Sigmoid colon (tissue), 7 donors: ENCODE measurements at places on chromosomes 12 and 14. TPM values are rescaled to one million over a fixed set of nuclear protein-coding genes. Genes with fewer than 3 reads are reported as not detected.

NFKBIA gene
- 263 TPM for total RNA-seq

PLXNC1 gene
- 9.6 TPM for total RNA-seq

DNA sequence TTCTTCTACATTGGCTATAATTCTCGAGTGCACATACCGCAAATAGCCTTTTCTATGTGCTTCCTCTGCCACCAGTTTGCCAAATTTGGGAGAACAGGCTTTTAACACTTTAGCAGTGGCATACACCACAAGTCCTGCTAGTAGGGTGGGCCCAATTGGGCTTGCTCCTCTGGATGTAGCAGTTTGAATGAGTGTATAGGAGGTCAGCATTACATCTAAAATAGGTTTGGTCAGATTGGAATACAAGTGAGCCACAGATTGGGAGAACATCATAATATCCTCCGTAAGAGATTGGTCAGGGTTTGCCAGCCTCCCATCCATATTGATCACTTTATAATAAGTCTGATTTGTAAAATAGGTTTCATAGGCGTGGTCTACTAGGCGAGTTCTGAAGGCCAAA is 902 bp downstream of the ABCD2 start:
- no peaks in the 10 kb centered on the region for H3K27me3 ChIP-seq
- peak overlapping the region; percentile 57 for H3K4me3 ChIP-seq
- H3K4me1 ChIP-seq: no peaks in the 10 kb centered on the region

- H3K4me3 ChIP-seq: no peak overlapping the region
- no peaks in the 10 kb centered on the region for H3K27me3 ChIP-seq
- no peak for DNase-seq
- H3K36me3 ChIP-seq: no peaks in the 10 kb centered on the region
Observed at GRCh38 chr12:82325540-82326336, 32.4 kb downstream of the CCDC59 start.

GRCh38 chr14:104293231-104293841 is 154.9 kb downstream of the KIF26A start:
- no peak overlapping the region for H3K4me3 ChIP-seq
- H3K4me1 ChIP-seq: no peaks in the 10 kb centered on the region
- DNase-seq: peak; percentile 48
- no peak overlapping the region for H3K27ac ChIP-seq
- no peaks in the 10 kb centered on the region for H3K36me3 ChIP-seq

GRCh38 chr12:56385873-56386272 is 23.2 kb upstream of the APOF start:
- no peaks in the 10 kb centered on the region for H3K36me3 ChIP-seq
- H3K27ac ChIP-seq: no peak overlapping the region
- no peaks in the 10 kb centered on the region for H3K27me3 ChIP-seq
- DNase-seq: no peak

GRCh38 chr12:85834378-85834777 is 1.8 kb downstream of the RASSF9 start:
- peak overlapping the region; percentile 53 for H3K4me3 ChIP-seq
- no peak for DNase-seq
- H3K36me3 ChIP-seq: no peaks in the 10 kb centered on the region
- H3K4me1 ChIP-seq: no peaks in the 10 kb centered on the region

- no peak overlapping the region for H3K27ac ChIP-seq
- no peaks in the 10 kb centered on the region for H3K4me1 ChIP-seq
- no peak overlapping the region for H3K4me3 ChIP-seq
- no peaks in the 10 kb centered on the region for H3K36me3 ChIP-seq
Observed at GRCh38 chr14:54501480-54501879, 8.2 kb upstream of the CGRRF1 start.
